WERI-Rb-1 (cell line): ENCODE measurements at places on chromosomes 6 and 20.

- no peak for DNase-seq
These were observed 17.0 kb downstream of the RNASET2 start for GRCh38 chr6:166939345-166939744.

DNA sequence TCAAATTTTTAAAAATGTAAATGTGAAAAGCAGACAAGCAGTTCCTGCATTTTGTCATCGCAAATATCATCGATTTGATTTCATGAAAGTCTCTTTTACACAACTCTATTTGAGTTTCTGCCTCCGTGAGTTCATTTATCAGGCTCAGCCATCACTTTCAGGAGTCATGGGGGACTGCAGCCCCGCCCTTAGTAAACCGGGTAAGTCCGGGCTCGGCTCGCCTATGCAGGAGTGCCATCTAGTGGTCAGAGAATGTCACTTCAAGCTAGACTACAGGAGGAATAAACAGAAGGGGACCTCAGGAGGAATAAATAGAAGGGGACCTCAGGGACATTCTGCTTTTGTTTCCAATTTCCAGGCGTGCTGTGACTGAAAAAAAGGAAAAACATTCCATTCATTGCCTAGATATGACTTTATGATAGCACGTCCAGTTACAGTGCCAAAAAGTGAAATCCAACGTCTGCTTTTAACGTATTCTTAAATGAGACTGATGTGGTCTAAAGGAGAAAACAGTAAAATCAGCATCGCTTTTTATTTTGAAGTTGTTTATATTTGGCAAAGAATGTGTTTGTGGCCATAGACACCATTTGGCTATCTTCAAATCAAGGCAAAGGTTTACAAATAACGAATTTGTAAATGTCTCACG is 333.9 kb downstream of the HACE1 start:
- DNase-seq = peak; percentile 80

DNA sequence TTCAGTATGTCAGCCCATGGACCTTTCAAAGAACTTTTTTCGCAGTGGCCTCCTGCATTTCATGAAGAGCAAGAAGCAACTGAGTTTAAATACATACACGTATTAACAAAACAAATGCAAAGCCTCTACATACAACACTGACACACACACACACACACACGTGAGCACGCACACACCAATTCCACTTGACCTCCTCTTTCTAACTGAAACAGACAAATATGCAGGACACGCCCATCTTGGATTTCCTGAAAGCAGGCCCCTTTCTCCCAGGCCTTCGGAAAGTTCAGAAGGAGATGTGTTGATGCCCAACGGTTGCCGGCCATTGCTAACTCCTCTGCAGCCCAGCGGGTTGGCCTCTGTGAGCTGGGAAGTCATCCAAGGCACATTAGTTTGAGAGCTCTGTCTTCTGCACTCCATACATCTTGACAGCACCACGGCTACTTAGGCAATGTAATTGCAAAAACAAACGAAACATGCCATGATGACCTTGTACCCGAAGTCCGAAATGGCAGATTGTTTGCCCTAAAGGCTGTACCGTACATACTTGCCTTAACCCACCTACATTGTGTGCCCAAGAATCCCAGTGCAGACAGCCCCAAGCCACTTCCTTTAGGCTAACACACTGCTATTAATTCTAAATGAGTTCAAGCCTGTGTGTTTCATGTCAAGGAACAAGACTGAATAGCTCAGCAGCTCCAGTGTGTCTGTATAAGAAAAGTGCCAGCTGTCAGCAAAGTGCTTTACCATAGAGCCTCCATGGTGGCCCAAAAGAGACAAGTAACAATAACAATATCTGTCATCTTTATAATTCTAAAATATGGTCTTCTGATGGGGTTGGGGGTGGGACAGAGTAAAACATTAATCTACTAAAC is 138.8 kb upstream of the RNF217 start:
- DNase-seq = no peak

DNA sequence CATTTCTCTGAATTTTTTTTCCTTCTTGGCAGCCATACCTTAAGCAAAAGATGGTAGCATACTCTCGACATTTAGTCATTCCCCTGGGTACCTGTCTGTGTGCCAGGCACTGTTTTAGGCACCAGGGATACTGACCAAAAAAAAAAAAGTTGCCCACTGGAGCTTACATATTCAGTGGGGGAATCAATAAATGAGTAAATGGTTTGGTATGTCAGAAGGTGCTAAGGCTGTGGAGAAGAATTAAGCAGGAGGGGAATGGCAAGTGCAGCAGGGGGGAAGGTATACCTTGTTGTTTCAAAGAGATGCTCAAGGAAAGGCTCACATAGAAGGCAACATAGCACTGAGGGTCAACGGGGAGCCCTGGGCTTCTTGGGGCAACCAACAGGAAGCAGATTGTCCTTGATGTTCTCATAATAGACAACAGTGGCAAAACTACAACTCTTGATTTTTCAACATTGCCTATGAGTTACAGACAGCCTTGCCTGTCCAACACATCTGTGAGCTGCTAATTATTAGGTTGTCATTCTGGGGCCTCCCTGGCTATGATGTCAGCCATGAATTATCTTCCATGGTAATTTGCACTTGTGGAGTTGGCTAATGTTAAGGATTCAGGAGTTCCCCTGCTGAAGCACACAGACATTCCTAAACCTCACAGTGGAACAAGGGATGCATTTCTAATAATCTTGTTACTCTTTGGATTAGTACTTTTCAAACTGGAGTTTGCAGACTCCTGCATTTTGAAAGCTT is 19.6 kb downstream of the NT5E start:
- no peak for DNase-seq

DNA sequence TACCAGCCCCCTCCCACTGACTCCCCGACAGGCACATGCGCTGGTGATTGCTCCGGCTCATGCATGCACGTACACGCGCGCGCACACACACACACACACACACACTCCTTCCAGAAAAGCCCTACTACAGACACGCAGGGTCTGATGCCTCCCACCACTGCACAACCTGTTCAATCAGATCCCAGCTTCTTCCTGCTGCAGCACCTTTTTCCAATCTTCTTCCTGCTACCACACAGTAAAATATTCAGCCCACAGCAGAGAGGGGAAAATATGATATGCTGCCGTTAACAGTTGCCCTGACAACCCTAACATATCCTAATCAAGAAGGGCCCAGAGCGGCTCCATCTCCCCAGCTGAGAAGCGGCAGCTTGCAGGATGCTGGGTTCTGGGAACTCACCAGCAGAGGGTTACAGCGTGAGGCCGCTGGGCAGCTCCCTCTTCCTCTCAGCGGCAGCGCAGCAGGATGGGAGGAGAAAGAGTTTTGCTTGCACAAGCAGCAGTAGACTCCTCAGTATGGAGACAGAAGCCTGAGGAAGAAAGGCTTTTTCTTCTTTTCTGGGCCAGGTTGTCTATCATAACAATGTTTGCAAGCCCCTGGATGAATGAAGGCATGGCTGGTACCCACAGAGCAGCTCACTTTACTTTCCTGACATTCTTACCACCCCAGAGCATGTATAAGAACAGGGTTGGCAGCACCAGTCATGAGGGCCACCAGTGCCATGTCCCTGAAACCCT is 23.9 kb downstream of the MAP7 start:
- peak; percentile 42 for DNase-seq

GRCh38 chr20:63090682-63091571 is 84.2 kb upstream of the BHLHE23 start:
- DNase-seq = peak; percentile 4

GRCh38 chr6:466564-466963 is 75.0 kb downstream of the IRF4 start:
- no peak for DNase-seq

GRCh38 chr20:50297498-50298376 is 107.1 kb downstream of the CEBPB start:
- DNase-seq = no peak

- no peak for DNase-seq
These were observed 42.1 kb downstream of the MDFI start for GRCh38 chr6:41680182-41680965.

DNA sequence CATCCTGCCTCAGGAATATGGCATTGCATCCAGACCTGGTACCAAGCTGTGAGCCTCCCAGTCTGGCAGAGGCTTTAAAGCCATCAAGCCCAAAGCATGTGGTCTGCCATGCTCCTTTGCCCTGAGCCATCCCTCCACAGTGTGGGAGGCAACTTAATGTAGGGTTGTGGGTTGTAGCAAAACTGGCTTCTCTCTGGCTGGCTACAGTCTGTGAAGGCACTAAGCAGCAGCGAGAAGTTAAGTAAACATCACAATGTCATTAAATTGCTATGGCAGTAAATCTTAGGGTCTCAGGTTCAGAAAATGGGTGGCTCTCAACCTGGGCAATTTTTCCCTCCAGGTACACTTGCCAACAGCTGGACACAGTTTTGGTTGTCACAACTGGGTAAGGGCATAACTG is 472.9 kb downstream of the PREX1 start:
- DNase-seq = no peak

- no peak for DNase-seq
These were observed 390.6 kb upstream of the ID4 start for GRCh38 chr6:19446570-19446969.

DNA sequence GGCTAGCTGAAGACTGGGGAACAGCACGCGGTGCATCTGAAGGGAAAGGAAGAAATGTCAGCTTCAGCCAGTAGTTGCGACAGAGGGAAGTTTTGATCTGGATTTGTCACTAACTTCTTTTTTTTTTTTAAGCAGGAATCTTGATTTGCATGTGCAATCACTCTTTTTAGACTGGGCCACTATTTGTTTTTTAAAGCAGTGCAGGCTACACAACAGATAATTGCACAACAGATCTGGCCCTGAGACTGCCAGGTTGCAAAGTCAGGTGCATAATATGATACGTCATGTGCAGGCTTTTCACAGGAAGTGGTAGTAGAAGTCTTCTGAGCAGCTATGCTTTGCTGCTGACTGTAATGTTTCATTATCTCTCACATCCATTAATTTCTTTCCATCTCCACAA is 13.5 kb downstream of the PFDN4 start:
- no peak for DNase-seq

GRCh38 chr6:129345890-129346289 is 364.1 kb downstream of the ARHGAP18 start:
- no peak for DNase-seq

- no peak for DNase-seq
These were observed 631.1 kb downstream of the COL12A1 start for GRCh38 chr6:74574794-74575193.

DNA sequence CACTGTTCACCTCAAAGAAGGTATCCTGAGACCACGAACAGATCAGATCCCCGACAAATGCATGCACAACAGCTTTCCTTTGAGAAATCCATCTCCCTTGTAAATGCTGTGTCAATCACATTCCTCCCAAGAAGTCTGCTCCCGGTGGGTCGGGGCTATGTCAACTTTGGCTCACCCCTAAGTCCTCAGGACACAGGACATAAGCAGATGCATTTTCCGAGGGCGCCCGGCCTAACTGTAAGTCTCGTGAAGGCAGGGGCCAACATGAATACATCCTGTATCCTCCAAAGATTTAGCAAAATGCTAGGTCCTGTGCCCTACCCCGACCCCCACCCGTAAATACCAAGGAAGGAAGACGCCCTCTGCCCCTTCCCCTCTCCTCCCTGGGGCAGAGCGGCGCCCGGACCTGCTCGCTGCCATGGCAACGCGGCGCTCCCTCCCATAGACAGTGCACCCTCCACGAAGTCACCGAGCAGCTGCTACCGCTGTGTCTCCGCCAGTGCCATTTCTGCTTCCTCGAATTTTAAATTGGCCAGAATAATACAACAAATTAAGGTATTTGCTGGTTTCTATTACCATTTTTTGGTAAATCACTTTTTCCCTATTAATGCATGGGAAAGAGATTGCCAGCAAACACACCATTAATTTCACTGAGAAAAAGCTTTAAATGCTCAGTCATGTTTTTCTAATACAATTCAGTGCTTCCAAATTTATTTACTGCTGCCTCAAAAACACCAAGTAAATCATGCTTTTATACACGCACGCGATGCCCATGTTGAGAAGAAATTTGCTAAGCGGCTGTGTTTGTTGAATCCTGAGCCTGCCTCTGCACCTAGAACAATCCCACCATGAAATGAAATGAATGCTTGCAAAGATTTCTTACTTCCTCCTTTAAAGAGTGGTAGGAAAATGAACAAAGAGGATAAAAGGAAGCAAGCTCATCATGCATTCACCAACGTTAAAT is 100.6 kb downstream of the PCSK2 start:
- DNase-seq = no peak

GRCh38 chr6:127366282-127367022 is 23.0 kb upstream of the ECHDC1 start:
- no peak for DNase-seq

DNA sequence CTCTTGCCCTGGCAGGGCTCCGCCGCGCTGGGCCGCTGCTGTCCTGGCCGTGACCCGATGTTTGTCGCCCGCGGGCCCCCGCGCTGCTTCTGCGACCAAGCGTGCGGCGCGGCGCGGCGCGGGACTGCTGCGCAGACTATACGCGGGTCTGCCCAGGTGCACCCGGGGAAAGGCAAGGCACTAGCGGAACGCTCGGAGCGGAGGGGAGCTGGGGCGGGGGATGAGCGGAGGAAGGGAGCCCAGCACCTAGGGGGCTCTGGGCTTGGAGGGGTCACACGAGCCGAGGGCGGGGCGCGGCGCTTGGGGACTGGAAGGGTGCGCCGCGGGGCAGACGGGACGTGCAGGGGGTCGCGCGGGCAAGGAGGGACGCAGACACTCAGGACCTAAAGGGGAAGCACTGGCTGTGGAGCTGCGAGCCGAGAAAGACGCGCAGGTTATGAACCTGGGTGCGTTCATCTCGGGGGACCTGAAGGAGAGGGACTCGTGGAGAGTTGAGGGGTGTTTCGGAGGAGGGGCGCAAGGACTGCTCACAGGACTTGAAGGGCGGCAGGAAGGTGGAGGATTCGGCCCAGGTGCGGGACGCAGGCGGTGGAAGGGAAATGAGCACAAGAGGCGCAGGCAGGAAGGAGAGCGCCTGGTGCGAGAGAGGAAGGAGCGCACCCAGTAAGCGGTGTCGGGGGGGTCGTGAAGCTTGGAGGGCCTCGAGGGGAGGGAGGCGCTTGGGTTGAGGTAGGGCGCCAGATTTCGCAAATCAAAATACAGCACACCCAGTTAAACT is 40.8 kb upstream of the ZNFX1 start:
- peak; percentile 19 for DNase-seq

GRCh38 chr6:49087369-49087768 is 375.7 kb downstream of the MMUT start:
- no peak for DNase-seq
